ENCODE measurements at places on chromosomes 5 and 9. TPM values are rescaled to one million over a fixed set of nuclear protein-coding genes. Genes with fewer than 3 reads are reported as not detected.

- no peak for DNase-seq
Measured at GRCh38 chr9:128164307-128164885, 4.3 kb downstream of the BBLN start.

GRCh38 chr5:17370651-17371050 is 127.4 kb upstream of the TAF11L2 start:
- no peak for DNase-seq

- DNase-seq: no peak
Measured at GRCh38 chr5:153900703-153901395, 137.9 kb downstream of the FAM114A2 start.

DNA sequence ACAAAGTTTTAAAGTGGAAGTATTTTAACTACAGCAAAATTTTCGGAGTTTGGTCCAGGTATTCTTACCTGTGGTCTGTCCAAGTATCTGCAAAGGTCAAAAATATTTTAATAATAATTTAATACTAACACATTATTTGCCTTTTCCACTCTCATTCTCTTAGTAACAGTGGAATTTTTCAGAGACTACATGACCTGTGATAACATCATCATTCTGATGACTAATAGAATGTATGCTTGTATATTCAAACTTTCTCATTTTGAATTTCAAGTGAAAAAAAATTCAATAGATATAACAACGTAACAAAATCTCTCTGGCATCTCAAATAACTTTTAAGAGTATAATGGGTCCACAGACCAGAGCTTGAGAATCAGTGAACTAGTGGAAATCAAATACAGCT is 78.3 kb downstream of the FBXL17 start:
- DNase-seq: no peak

DNA sequence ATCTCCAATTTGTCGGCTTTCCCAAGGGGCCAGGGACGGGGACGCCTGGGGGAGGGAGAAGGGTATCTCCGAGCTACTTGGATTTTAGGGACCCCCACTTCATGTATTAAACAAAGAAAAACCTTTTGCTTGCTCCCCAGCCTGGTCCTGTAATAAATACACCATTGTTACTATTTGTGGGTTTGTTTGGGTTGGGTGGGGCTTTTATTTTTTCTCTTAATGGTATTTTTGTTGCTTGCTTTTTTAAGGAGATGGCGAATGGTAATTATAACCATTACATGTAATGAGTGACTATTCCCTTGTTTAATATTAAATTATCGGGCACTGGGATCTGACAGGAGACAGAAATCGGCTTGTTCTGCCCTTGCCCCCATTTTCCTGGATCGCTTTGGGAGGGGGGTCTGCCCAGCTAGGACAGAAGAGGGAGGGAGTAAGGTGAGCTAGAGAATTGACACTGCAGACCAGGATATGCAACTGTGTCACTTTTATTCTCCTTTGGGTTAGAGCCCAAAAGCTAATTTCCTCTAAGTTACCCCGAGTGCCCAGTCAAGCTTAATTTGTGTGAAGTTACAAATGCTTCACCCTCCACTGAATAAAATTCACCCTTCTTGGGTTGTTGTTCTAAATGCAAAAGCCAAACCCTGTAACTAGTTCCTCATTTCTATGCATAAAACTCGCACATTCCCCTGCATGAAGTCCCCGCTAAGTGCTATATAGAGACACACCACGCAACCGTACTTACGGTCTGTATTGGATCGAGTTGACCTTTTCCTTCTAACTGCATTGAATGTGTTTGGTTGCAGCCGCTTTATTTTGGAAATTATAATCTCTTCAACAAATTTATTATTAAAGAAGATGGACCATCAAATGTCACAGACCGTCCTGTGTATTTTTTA is 1.6 kb upstream of the ZNF608 start:
- no peak for DNase-seq

- DNase-seq: no peak
Measured at GRCh38 chr9:121901616-121902015, 191.5 kb downstream of the TTLL11 start.

- no peak for DNase-seq
Measured at GRCh38 chr5:138757061-138757776, 4.0 kb downstream of the CTNNA1 start.

DNA sequence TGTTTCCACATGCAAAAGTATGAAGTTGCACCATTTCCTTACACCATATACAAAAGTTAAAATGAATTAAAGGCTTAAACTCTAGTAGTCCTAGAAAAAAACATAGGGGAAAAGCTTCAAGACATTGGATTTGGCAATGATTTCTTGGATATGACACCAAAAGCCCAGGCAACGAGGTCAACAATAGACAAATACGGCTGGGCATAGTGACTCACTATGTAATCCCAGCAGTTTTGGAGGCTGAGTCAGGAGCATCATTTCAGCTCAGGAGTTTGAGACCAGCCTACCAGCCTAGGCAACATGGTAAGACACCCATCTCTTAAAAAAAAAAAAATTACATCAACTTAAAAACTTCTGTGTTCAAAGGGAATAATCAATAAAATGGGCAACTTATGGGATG is 30.9 kb upstream of the SREK1 start:
- no peak for DNase-seq

DNA sequence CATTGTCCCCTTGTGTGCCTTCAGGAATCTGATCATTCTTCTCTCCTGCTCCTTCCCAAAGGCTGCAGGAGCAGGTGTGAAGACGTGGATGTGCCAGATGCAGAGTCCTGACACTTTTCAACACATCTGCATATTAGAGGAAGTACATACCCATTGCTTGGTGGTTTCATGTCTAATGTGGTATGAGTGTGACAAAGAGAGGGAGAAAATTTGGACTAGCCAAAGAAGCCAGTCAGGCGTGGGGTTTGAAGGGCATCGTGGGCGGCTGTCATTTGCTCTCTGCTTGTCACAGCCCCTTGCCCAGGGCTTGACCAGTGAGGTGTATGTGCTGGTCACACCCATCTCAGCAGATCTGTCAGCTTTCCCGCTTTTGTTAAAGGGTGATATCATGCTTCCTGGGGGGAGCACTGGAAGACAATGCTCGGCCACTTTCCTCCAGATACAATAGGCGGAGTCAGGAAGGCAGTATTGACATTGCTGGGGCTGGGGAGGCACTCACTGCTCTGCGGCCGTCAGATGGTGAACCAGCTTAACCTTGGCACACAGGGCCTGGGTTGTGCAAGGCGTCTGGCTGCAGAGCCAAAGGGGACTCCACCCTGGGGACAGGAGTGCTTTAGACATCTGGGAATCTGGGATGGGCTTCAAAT is 8.6 kb downstream of the TEK start:
- no peak for DNase-seq

DNA sequence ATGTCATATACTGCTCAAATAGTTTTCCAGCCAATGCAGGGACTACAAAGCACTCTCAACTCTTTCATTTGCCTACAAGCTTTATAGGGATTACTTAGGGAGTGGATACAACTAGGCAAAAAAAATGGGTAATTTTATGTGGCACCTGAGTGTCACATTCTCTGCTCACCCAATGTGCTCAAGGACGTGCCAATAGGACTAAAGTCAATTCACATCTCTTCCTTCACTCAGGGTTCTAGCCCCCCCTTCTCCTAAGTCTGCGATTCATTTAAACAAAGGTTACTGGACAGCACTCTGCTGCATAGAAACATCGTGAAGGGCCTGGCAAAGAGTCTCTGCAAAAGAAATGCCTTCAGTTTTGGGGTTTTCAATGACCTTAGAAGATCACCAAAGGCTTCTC is 142.3 kb downstream of the TSSK1B start:
- DNase-seq: no peak

GRCh38 chr9:36560771-36561170 is 11.9 kb upstream of the MELK start:
- DNase-seq: no peak

DNA sequence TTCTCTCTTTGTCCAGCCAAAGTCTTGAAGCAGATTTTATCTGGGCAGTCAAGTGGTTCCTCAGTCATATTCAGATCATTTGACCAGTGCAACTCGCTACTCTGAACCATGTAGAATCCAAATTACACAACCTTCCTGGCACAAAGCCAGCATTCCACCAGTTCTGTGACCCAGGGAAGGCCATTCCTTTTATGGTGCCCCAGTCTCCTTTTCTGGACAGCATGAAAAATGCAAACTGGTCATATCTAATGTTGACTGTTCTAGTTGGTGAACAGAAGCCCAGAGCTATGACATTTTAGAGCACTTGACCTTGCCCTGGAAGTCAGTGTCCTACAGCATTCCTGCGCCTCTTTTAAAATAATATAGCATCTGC is 364.6 kb downstream of the BRINP1 start:
- DNase-seq: no peak

- peak; percentile 59 for DNase-seq
Measured at GRCh38 chr5:108260117-108260857, 121.6 kb downstream of the FBXL17 start.

SCGB3A2 gene
- 0.28 TPM for polyA plus RNA-seq

TXNDC8 gene
- polyA plus RNA-seq: not detected

HAVCR1 gene
- 3.3 TPM for polyA plus RNA-seq

ADAM19 gene
- polyA plus RNA-seq: 9.9 TPM

GHR gene
- polyA plus RNA-seq: 24.2 TPM
